ENCODE measurements at places on chromosomes 1 and 21.

DNA sequence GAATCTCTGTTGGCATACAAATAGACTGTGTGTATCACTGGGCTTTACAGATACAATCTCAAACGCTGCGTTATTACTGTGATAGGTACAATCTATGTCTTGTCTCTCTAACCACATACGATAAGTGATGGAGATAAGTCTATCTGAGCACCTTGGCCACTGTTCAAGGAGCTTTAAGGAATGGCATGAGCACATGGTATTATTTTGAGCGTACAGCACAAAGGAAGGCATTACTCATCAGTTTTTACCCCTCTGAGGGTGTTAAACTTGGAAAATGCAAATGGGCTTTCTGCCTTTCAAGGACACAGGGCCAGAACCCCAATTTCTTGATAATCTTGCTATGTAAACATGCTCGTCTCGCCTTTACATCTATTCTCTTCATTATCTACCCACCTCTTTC is 11.6 kb upstream of the SIPA1L2 start:
- no peak for DNase-seq

DNA sequence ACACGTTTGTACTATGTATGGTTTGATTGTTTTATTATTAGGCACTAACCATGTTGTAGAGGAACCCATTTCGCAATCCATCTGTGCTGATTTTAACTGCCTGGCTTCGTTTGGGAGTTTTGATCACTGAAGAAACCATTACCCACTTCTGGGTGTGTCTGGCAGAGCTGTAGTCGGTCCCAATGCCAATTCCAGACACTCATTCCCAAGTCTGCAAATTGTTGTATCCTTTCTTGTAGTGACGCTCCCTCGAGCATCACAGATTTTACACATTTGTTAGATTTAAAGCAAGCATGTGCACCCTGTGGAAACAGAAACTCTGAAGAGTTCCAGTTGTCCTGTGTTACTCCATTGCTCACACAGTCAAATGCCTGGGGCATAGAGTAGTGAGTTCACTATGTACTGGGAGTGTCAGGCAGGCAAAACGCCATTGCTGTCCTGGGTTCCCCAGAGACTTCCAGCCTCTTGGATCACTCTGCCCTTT is 31.0 kb upstream of the EFCAB14 start:
- DNase-seq = no peak

DNA sequence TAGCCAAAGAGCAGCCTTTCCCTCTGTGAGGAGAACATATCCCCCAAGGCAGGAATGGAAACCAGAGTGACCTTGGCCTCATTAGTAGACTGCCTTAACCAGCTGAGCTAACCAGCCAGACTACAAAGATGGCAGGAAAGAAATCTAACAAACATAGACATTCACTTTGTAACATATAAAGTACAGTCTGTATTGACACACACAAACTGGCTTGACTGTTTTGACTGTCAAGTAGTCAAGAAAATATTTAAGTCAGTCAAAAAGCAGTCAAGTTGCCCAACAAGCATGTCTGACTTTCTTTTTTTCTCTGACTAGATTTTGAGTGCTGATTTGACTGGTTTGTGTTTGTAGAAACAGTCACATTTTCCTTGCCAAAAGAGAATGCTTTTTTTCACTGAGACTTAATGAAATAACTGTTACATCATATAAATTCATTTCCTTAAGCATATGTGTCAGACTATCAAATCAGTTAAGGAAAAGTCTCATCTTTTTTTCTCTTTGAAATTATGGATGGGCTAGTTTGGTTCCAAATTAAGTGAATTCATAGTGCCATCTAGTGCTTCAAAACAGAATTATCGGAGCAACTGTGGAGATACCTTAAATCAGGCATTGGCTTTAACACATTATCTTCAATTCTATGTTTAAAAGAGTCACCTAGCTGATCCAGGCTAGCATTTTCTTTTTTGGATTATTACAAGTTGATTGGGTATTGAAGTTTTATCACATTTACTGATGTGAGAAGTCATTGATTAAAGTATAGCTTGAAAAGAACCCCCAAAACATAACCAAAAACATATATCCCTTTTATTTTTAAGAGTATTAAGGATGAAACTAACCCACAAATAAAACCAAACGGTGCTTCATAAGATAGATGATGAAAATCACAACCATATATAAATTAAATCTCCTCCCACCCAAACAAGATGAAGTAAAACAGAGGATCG is 75.0 kb downstream of the ATP6V1G3 start:
- DNase-seq = no peak

- no peak for DNase-seq
Measured at GRCh38 chr1:201405484-201405831, 6.3 kb upstream of the LAD1 start.

DNA sequence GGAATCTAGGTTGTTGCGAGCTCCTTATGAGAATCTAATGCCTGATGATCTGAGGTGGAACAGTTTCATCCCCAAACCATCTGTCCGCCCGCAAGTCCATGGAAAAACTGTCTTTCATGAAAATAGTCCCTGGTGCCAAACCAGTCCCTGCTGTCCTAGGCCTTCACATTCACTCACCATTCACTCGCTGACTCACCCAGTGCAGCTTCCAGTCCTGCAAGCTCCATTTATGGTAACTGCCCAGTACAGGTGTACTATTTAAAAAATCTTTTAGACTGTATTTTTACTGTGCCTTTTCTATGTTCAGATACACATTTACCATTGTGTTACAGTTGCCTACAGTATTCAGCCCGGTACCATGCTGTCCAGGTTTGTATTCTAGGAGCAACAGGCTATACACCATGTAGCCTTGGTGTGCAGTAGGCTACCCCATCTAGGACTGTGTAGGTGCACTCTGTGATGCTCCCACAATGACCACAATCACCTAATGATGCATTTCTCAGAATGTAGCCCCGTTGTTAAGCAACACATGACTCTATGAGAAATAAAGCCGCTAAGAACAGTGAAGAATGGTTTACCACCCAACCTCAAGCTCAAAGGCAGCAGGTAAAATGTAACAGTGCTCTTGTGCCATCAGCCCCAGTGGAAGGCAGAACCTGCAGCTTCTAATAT is 2.4 kb downstream of the ECHDC2 start:
- DNase-seq = no peak

DNA sequence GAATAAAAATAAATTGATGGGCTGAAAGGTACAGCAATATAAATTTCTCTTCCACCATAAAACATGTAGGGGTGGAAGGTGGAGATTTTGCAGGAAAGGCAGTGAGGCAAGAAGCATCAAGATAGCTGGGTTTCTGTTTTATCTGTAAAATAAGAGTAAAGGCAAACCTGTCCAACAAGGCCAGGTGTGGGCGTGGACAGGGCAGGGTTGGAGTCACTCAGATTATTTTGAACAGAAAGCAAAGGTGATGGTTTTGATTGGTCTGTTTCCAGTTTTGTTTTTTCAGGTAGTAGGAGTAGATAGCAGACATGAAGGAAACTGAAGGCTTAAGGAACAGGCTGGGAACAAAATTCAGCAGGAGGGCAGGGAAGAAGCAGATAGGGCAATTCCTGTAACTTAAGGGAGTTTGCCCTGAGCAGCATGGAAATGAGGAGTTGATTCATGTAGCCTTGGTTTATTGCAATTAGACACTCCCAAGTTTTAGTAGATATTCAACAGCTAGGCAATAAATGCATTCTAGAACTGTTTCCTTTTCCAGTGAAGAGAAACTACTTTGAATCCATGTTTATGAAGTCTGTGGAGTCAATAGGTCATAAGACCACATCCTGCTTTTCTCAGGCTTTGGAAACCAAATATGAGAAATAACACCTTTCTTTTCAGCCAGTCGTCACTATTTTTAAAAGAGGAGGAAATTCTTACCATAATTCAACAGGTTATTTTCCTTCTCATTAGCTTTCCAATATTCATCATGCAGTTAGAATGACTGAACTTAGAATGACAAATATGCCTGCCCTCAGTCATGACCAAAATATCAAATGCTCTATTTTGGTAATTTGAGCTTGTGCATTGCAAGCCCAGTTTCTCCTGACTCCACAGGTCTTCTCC is 38.7 kb upstream of the CD55 start:
- DNase-seq = no peak

- peak; percentile 10 for DNase-seq
Measured at GRCh38 chr1:201538612-201539551, at the start of gene NAV1. Gene NAV1, plus strand, starts transcription at chr1:201539127. Its CDS starts 83,758 bp downstream, at chr1:201622885.

- no peak for DNase-seq
Measured at GRCh38 chr1:146036241-146036964, 14.9 kb upstream of the HJV start.

GRCh38 chr1:31181515-31182343 is 58.0 kb downstream of the NKAIN1 start:
- peak; percentile 60 for DNase-seq

DNA sequence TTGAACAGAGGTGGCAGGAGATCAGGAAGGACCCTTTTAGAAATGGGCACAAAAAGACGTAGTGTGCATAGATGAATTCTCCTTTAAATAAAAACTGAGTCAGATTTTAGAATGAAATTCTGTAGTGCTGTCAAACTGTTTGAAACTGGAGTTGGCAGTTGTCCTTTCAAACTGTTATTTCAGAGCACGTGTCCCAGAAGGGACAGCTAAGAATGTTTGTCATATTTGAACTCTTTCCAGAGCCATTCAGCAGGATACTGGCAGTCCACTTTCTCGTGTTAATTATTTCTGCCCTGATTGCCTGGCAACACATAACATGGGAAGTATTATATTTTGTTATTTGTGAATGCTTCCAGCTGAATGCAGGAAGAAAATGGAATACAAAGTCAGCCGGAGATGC is 212.3 kb upstream of the DPYD start:
- no peak for DNase-seq

GRCh38 chr1:94382201-94382600 is 36.0 kb upstream of the ABCD3 start:
- no peak for DNase-seq

DNA sequence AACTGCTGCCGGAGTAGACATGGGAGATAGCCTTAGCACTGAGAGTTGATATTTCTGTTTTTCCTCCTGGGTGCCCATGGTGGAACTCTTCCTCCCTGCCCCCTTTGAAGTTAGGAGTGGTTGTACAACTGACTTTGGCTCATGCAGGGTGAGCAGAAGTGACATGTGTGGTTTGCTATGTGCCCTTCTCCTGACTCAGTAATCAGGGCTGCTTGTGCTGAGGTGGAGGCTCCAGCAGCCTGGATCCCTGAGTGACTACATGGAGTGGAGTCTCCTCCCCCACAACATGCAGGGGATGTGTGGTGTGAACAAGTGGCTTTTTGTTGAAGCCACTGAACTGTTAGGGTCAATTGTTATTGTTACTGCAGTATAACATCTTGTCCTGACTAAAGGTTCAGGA is 261.6 kb downstream of the CAMTA1 start:
- no peak for DNase-seq

DNA sequence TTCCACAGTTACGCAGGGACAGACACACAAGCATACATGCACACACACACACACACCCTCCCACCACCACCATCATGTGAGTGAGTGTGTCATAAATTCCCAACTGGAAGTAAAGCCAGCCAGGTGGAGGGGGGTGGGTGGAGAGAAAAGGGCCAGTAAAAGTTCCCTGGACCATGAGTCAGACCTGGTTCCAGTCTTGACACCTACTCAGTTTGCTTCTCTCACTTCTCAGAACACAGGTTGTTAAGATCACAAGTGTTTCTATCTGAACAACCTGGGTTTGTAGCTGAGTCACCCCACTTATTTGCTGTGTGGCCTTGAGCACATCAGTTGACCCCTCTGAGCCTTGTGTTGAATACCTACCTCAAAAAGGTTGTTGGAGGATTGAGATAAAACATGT is 9.6 kb downstream of the EPHA10 start:
- peak; percentile 44 for DNase-seq

DNA sequence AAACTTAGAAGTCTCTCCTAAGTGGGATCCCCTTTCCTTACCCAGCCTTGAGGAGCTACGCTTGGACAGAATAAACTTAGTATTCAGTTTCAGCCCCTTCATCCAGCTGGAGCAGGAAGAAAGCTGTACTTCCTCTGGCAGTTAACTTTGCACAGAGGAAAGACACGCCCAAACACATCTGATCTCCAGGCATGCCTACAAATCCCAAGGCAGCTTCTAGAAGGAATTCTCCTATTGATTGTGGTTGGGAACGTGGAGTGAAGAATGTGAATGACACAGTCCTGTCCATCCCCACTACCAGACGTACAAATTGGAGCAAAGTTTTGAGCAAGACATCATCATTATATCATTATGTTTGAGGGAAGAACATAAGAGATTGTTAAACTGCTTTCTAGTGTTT is 6.6 kb upstream of the AK4 start:
- no peak for DNase-seq

DNA sequence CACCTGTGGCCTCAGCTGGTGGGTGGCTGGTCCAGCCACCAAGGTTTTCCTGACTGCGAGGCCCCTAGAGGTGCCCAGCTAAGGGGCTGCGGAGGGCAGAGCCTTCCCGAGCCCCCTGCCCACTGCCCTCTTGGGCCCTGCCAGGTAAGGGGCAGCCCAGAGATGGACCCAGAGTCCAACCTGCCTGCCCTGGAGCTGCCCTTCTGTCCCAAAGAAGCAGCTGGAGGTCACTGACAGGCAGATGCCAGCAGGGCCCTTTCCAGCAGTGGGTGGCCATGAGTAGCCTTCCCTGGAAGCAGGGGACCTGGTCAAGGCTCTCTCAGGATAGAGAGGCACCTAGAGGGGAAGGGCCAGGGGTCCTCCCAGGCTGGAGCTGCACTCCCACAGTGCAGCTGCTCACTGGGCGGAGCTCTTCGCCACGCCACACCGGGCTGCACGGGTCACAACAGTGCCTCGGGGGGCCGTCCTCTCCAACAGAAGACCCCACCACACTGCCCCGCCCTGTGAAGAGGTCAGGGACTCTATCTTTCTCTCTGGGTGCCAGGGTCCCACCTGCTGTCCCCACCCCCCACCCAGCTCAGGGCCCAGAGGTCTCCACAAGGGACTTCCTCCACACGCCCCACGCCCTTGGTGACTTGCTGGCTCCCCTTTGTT is 10.9 kb upstream of the GNB1 start:
- no peak for DNase-seq

- no peak for DNase-seq
Measured at GRCh38 chr1:39544327-39544726, 32.3 kb downstream of the PABPC4 start.

DNA sequence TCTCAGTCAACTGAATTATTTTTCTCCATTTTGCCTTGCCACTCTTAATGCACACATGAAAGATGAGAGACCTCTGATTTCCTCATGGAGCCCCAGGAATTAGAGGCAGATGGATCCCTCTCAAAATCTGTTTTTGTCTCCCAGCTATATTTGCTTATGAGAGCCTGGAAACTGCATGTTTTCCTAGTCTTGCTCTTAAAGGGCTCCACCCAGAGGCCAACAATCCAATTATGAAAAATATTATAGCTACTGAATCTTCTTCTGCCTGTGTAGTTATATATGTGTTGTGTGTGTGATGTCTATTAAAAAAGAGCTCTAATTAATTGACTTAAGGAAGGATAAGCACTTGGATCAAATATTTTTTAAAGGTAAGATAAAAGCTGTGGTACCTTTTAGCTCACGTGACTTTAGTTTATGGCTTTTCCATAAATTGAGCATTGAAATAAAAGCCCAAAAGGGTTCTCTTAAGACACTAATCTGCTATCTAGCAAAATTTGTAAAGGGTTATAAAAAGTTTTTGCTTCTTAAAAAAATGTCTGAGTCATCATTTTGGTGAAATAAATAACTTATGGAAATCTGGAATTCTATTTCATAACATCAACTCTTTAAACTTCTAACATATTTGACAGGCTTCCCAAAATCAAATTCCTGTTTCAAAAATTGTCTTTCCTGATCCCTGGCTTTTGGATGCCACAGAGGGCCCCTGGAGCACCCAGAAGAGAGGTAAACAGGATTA is 31.2 kb upstream of the TSPEAR start:
- no peak for DNase-seq

Measured in stimulated activated naive CD8-positive, alpha-beta T cell treated with anti-CD3 and anti-CD28 coated beads, Interleukin-15, amount 100 ng/mL, for 72 hours (primary cell).